ENCODE measurements at places on chromosomes 7 and 10.

GRCh38 chr10:118528426-118528825, 67.0 kb downstream of the PRLHR start:
- DNase-seq: peak; percentile 53

DNA sequence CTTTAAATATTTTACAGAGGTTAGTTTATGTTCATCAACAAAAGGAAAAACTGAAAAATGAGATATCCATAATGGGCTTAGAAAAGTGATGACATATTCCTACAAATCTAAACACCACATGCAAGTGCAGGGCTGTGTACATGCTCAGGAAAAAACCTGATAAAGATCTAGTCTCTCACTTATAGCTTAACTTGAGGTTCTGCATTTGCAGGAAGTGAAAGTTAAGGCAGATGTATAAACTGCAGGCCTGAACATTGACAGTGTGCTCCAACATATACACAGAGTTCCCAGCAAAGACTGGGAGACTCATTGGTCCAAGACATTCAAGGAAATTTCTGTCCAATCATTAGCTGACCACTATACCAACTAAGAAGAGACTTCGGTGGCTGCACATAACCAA, 63.8 kb upstream of the RET start:
- DNase-seq: no peak

DNA sequence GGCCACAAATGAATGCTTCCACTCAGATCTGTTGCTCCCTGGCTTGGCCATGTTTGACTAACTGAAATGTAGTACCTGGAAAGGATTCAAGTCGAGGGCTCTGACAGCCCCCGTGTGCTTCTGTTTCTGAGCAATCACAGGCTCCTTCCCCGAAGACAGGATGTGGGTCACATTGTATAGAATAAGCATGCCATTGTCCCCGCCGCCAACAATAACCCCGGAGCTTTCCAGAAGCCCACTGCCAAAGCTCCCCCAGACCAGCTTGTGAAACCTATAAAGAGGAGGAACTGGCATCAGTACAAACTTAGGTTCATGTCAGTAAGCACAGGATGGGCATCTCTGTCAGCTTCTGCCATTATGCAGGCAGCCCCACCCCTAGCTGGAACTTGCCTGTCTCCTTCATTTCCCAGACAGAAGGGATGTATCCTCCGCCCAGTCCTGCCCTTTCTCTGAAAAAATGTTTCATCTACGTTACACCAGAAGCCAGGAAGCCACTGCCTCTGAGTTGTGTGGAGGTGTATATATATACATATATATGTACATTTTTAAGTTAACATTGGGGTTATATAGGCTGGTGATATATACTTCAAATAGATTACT, 10.3 kb downstream of the SEC31B start:
- no peak for DNase-seq

- no peak for DNase-seq
Observed at GRCh38 chr7:8261711-8262695, at the start of gene ICA1. Gene ICA1 (minus strand): TSS chr7:8262167. CDS start chr7:8235926, 26,241 bp downstream.

GRCh38 chr10:62996925-62997324, 136.2 kb upstream of the NRBF2 start:
- DNase-seq: no peak

- no peak for DNase-seq
Observed at GRCh38 chr7:149369497-149369896, 91.4 kb downstream of the ZNF777 start.

GRCh38 chr7:116557066-116557585, 32.3 kb downstream of the CAV1 start:
- no peak for DNase-seq

DNA sequence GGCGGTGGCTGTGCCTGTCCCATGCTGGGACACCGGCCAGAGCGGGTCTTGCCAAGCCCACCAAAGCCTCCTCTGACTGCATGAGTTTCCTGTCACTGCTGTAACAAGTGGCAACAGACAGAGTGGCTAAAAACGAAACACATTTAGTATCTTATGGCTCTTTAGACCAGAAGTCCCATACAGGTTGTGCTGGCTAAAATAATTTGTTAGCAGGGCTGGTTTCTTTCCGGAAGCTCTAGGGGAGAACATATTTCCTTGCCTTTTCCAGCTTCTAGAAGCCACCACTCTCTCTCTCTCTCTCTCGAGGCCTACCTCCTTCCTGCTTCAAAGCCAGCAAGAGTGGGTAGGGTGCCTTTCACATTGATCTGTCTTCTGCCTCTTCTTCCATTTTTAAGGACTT, 171.6 kb upstream of the PLPP4 start:
- peak; percentile 79 for DNase-seq

DNA sequence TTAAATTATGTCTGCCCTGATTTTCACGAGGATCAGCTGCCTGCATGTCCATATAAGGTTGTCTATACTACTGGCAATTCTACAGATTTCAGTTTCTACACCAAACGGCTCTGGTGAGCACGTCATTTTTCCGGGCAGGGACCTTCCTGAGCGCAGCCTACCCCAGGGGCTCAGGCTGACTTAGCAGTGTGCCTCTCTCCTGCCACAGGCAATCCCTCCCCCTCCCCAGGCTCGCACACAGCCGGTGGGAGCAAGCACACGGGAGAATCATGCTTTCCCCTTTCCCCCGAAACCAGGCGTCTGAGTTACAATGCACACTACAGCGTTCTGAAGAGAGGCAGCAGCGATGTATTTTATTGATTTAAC, 1.7 kb downstream of the KLF6 start:
- peak; percentile 93 for DNase-seq

All from esophagus muscularis mucosa (tissue), 4 donors.